ENCODE measurements at places on chromosomes 1 and 21. TPM values are rescaled to one million over a fixed set of nuclear protein-coding genes. Genes with fewer than 3 reads are reported as not detected.

DNA sequence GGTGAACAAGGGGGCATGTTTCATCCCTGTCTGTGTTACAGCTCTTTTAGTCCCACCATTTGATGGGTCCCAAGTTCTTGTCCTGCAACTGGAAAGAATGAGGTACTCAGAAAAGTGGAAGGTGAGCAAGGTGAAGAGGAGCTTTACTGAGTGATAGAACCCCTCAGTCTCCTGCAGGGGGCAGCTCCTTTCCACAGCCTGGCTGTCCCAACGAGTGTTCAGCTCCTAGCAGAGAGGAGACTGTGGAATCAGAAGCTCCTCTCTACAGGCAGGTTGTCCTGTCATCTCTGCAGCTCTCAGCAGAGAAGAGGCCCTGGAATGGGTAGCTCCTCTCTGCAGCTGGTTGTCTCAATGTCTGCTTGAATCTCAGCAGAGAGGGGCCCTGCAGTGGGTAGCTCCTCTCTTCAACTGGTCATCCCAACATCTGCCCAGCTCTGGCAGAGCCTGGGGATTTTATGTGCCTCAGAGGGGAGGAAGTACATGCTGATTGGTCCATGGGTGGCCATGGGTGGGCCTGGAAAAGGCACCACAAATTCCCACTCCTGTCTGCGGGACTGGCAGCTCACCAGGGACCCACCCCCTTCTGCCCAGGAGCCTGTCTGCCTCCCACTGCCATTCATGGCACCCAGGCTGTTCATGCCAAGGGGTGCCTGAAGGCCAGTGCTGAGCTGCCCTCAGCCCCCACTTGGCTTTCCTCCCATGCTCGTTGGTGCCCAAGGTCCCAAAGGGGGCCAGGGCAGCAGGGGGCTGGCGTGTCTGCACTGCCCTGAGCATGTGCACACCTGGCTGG lies 25.7 kb downstream of the LDLRAD1 start:
- H3K4me1 ChIP-seq = no peaks in the 10 kb centered on the region
- H3K27ac ChIP-seq = no peak overlapping the region
- H3K4me3 ChIP-seq = no peak overlapping the region
- DNase-seq = no peak
- H3K36me3 ChIP-seq = no peaks in the 10 kb centered on the region

The FCGR3A gene
- not detected for total RNA-seq

DNA sequence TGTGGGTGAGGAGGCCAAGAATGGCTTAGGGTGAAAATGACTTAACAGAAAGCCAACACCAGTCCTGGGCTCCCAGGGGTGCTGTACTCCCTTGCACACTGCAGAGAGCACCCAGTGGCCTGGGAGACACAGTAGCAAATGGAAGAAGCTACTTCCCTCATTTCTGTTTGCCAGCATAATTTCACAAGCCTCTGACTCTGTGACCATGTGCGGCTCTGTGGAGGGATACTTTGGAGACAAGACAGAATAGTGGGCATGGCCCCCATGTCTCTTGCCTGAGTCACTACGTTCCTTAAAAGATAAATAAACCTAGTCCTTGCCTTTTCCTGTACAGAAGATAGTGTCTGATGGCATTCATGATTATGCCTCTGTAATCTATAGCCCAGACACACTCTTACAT lies 38.1 kb downstream of the TRIM62 start:
- H3K27me3 ChIP-seq = no peaks in the 10 kb centered on the region
- H3K4me1 ChIP-seq = peaks cover 27% of the 10 kb centered on the region
- peak overlapping the region; percentile 47 for H3K27ac ChIP-seq

DNA sequence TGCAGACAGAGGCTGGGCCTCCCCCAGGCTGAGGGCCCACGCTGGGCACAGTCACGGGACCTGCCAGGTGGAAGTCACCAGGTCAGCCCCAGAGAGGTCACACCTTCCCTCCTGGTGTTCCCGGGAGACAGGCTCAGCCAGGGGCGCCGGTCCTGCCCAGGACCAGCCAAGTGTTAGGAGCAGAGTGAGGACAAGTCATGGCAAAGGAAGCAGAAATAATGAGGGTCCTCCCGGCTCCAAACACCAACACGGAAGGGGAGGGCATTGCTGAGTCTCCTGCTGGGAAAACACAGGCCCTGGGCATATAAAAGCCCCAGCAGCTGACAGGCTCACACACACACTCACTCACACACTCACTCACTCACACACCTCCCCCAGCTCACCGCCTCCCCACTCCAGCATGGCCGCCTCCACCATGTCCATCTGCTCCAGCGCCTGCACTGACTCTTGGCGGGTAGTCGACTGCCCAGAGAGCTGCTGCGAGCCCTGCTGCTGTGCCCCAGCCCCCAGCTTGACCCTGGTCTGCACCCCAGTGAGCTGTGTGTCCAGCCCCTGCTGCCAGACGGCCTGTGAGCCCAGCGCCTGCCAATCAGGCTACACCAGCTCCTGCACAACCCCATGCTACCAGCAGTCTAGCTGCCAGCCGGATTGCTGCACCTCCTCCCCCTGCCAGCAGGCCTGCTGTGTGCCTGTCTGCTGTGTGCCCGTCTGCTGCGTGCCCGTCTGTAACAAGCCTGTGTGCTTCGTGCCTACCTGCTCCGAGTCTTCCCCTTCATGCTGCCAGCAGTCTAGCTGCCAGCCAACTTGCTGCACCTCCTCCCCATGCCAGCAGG lies at the start of gene KRTAP10-10:
Gene KRTAP10-10, plus strand, starts transcription at position 339 of the 833 bp plus-strand sequence. Its CDS starts 62 bp downstream, at position 401.
- peaks cover 53% of the 10 kb centered on the region for H3K27me3 ChIP-seq
- no peak within 1 kb of the TSS for H3K27ac ChIP-seq
- H3K36me3 ChIP-seq = no peaks in the 10 kb centered on the region
- H3K4me1 ChIP-seq = no peaks in the 10 kb centered on the region
- no peak for DNase-seq

The RGSL1 gene
- total RNA-seq = not detected

DNA sequence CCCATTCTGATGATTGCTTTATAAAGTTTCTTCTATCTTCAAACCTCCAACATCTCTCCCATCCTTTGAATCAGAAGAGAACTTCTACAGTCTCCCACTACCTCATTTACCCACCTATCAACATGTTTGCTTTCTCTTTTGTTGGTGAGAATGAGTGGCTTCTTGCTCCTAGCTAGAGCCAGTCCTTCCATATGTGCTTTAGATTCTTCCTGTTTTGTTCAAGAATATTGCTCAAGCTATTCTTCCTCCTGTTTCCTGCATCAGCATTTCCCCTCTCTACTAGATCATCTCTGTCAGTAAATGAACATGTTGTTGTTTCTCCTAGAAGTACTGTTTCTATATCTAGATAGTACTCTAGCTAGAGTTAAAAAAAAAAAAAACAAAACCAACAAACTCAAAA lies 6.3 kb downstream of the ATF6 start:
- H3K27ac ChIP-seq = no peak overlapping the region
- H3K27me3 ChIP-seq = no peaks in the 10 kb centered on the region
- H3K36me3 ChIP-seq = no peaks in the 10 kb centered on the region
- peaks cover 15% of the 10 kb centered on the region for H3K4me1 ChIP-seq
- no peak overlapping the region for H3K4me3 ChIP-seq

- no peaks in the 10 kb centered on the region for H3K27me3 ChIP-seq
- no peak for DNase-seq
Observed at GRCh38 chr1:116769994-116770393, 15.8 kb downstream of the CD2 start.

GRCh38 chr1:234331507-234331906 lies 41.7 kb upstream of the COA6 start:
- no peak overlapping the region for H3K4me3 ChIP-seq
- no peaks in the 10 kb centered on the region for H3K36me3 ChIP-seq
- DNase-seq = no peak
- no peak overlapping the region for H3K27ac ChIP-seq
- peaks cover 7% of the 10 kb centered on the region for H3K4me1 ChIP-seq
- peaks cover 8% of the 10 kb centered on the region for H3K27me3 ChIP-seq

The SPATA45 gene
- 1.3 TPM for total RNA-seq

The DPT gene
- total RNA-seq = 30.2 TPM

GRCh38 chr1:97073936-97074335 lies 352.4 kb downstream of the PTBP2 start:
- DNase-seq = no peak
- no peak overlapping the region for H3K27ac ChIP-seq
- H3K36me3 ChIP-seq = peaks cover 1% of the 10 kb centered on the region
- H3K27me3 ChIP-seq = no peaks in the 10 kb centered on the region

GRCh38 chr1:223844787-223845036 lies 1.0 kb downstream of the TP53BP2 start:
- H3K36me3 ChIP-seq = no peaks in the 10 kb centered on the region
- H3K4me3 ChIP-seq = peak overlapping the region; percentile 95
- peak overlapping the region; percentile 99 for H3K27ac ChIP-seq
- H3K4me1 ChIP-seq = peaks cover 48% of the 10 kb centered on the region

DNA sequence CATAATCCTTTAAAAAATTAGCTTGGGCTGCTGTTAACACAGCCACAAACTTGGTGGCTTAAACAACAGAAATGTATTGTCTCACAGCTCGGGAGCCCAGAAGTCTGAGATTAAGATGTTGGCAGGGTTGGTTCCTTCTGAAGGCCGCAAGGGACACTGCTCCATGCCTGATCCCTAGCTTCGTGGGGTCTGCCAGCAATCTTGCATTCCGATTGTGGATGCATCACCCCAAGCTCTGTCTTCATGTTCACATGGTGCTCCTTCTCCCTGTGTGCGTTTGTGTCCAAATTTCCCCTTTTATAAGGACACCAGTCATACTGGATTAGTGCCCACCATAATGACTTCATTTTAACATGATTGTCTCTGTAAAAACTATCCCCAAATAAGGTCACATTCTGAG lies 5.0 kb upstream of the HHIPL2 start:
- H3K36me3 ChIP-seq = peaks cover 10% of the 10 kb centered on the region
- DNase-seq = no peak
- no peaks in the 10 kb centered on the region for H3K27me3 ChIP-seq
- peaks cover 6% of the 10 kb centered on the region for H3K4me1 ChIP-seq
- no peak overlapping the region for H3K4me3 ChIP-seq
- H3K27ac ChIP-seq = no peak overlapping the region

The CACNA1S gene
- total RNA-seq = 0.07 TPM

- DNase-seq = no peak
- H3K4me3 ChIP-seq = no peak overlapping the region
- H3K36me3 ChIP-seq = no peaks in the 10 kb centered on the region
- no peak overlapping the region for H3K27ac ChIP-seq
Observed at GRCh38 chr1:22048351-22049192, 3.9 kb upstream of the CDC42 start.

The CFHR2 gene
- total RNA-seq = not detected

DNA sequence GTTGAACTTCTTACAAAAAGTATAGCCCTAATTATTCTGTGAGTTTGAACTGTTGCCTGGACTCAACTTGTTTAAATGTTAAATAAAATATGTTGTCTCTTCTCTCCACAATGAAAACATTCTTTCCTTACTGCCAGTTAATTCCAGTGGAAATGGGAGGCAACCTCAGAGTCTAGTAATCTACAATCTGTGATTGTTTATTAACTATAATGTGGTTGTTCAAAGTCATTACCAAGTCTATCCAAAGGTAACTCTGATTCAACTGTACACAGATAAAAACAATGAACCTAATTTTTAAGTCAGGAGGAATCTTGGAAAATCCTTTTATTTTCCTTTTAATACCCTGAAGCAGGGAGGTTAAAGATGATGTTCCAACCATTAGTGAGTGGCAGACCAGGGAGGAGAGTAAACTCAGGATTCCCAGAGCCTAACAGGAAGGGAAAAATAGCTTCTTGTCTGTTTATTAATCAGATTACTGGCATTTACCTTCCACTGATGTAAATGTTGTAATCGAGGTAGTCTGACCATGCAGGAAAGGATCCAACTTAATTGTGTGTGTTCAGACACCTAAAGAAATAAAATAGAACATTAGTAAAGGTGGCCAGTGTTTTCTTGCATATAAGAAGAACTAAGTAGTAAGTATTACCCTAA lies 57.1 kb upstream of the TBX15 start:
- H3K27ac ChIP-seq = no peak overlapping the region
- DNase-seq = no peak
- peaks cover 21% of the 10 kb centered on the region for H3K4me1 ChIP-seq
